ENCODE measurements at places on chromosomes 11 and 22.

DNA sequence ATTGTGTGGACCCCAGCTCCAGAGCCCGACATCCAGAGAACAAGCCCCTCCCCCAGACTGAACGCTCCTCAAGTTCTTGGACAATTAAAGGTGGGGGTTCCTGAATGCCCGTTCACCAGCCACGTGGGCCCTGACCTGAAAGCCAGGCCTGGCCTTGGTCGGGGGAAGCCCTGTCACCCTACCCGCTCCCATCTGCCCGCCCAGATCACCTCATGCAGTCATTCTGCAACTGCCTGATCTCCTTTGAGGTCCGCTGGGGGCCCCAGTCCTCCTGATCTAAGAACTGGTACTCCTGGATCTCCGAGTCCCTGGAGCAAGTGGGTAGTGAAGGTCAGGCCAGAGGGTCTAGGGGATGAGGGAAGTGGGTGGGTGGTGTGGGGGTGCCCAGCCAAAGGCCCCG, 9.1 kb upstream of the NAALADL1 start:
- no peak for DNase-seq

GRCh38 chr11:3947061-3947460, 91.6 kb downstream of the STIM1 start:
- no peak for DNase-seq

GRCh38 chr11:120385110-120385509, 48.9 kb downstream of the ARHGEF12 start:
- DNase-seq: no peak

- no peak for DNase-seq
These were observed 93.8 kb downstream of the WNT7B start for GRCh38 chr22:45882881-45883810.

DNA sequence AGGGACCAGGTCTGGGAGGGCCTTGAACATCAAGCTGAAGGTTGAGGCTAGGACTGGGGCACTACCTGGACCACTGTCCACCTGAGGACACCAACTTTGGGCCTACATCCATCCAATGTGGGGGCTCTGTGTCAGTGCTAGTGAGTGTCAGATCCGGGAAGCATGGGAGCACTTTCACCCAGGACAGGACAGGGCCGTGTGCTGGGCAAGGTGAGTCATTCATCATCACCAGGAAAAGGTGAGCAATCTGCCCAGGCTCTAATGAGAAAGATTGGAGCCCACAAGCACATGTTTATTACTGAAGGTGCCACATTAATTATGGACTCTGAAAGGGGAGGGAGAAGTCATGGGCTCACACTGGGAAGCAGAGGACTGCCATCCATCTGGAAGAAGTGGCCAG, 39.7 kb upstream of the DRD2 start:
- DNase-seq: no peak

- DNase-seq: no peak
These were observed 47.8 kb downstream of the FANCF start for GRCh38 chr11:22577854-22578253.

DNA sequence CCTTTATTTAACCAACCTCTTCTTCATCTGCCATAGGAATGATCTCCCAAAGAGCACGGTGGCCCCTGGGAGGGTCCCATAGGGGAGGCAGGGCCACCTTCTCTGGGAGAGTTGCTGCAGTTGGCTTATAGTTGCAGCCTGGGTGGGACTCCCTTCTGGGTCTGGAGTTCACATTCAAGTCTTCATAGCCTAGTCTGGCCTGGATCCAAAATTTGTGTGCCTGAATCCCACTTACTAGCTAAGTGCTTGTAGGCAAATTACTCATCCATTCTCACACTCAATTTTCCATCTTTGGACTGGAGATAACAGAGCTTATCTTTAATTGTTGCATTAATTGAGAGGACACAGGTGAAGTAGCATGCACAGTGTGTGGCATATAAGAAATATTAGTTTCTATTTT, 163.6 kb downstream of the GRIK4 start:
- no peak for DNase-seq

DNA sequence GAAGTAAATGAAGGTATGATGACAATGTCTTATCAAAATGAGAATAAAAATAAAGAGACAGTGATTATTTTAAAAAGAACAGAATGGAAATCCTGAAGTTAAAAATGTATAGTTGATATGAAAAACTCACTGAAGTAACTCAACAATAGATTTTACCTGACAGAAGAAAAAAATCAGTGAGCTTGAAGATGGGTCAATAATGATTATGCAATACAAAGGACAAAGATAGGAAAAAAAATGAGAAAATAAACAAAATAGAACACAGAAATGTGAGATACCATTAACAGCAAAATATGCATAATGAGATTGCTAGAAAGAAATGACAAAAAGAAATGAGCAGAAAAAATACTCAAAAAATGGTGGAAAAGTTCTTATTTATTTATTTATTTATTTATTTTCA, 19.1 kb upstream of the APLNR start:
- no peak for DNase-seq

GRCh38 chr22:37045958-37046357, 5.6 kb upstream of the KCTD17 start:
- DNase-seq: no peak

DNA sequence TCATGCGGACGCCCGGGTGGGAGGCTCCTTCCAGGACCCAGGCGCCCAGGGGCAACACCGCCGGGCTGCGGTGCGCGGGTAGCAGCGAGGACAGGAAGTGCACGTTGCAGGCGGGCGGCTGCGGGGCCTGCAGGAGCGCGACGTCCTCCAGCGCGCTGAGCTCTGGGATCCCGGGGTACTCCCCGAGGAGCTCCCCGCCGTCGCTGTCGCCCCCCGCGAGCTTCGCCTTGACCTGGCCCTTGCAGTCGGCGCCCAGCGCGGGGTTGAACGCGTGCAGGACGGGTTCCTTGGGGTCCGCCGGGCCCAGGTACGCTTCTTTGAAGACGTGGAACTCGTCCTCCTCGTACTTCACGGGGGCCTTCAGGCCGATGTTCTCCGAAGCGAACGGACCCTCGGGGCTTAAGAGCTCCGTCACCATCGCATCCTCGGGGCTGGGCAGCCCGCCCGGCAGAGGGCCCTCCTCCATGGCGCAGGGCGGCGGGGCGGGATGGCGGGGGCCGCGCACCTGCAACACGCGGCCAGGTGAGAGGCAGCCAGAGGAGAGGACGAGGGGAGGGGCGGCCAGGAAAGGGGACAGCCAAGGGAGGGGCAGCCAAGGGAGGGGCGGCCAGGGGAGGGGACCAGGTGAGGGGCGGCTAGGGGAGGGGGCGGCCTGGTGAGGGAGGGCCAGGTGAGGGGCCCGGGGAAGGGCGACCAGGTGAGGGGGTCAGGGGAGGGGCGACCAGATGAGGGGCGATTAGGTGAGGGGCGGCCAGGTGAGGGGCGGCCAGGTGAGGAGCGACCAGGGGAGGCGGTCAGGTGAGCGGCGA, 921 bp downstream of the TESMIN start:
- DNase-seq: no peak
